ENCODE measurements at places on chromosomes 4 and X.
A peak's percentile ranks its signal among the peaks of the same experiment; 100 is the strongest.

DNA sequence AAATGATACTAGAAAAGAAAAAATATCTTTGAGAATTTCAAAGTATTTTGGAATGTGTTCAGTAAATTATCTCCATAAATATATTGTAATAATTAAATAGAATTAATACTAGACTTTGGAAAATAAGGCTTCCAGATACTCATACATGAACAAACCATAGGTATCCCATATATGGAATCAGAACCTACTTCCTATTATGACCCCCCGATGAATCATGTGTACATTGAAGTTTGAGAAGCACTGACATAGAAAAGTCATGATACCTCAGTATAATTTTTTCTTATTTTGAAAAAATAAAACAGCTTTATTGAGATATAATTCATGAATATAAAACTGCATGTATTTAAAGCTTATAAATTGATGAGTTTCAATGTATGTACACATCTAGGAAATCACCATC lies 27.2 kb upstream of the SMARCA5 start:
- DNase-seq, result no peak

DNA sequence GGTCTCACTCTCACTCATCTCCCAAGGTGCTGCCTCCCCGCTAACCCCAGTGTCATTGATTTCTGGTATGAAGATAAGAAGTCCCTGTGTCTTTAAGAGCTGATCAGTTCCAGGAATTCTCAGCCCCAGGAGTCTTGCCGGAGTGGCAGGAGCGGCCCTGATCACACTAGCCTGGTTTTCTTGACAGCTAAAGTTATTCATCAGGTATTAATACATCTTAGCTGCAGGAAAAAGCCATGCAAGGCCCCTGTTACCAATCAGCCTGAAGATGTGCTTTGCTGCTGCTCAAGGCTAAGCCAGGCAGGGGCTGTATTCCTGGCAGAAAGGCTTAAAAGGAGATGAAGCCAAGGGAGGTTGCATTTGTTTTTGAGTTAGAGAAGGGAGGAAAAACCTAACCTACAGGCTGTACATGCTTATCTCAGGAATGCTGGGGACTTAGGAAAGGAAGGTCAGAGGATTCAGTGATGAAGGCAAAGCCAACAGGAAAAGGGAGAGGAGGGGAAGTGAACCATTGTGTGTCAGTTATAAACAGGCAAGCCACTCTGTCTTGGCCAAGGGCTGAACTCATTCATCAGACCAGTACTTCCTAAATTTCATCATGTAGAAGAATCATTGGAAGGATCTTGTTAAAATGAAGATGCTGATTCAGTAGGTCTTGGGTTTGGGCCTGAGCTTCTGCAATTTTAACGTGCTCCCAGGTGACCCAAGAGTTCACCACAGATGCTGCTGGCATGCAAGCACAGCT lies 8.6 kb downstream of the SRPX start:
- DNase-seq, result no peak

- no peak for DNase-seq
These were observed 137.6 kb upstream of the KLF3 start for GRCh38 chr4:38526412-38526811.

- no peak for DNase-seq
These were observed 507 bp downstream of the LIN54 start for GRCh38 chr4:83010111-83010521.

GRCh38 chrX:17913801-17914200 lies 52.7 kb upstream of the RAI2 start:
- no peak for DNase-seq

GRCh38 chr4:60368986-60369385 lies 831.1 kb upstream of the ADGRL3 start:
- no peak for DNase-seq

- DNase-seq, result no peak
These were observed 347.4 kb upstream of the FGF13 start for GRCh38 chrX:139058831-139059495.

DNA sequence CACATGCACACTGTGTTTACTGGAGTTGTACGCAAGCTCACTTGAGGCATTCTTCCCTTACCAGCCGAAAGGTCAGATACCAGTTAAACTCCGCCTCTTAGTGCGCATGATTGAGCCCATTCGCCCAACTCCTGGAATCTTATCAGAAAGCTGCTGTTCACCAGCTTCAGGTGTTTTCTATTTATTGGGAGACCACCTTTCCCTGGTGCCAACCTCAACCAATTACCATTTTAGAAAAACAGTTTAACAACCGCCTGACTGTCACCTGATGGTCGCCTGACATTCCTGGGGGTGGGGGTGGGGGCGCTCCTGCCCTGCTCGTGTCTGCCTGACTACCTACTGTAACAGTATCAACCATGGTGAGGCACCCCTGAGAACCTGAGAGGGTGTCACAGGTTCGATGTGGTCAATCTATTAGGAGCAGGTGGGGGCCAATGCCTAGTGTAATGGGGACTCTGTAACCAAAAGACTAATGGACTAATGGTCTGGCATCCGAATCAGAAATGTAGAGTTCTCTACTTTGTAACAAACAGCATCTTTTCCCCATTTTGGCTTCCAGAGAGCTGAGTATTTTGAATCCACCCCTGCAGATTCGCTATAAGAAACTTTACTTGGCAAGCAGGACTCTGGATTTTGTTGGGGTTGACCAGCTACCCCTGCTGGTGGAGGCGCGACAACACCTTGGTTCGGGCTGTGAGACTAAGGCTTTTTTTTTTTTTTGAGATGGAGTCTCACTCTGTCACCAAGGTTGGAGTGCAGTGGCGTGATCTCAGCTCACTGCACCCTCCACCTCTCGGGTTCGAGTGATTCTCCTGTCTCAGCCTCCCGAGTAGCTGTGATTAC lies 58.2 kb upstream of the ZNF157 start:
- DNase-seq, result no peak

- no peak for DNase-seq
These were observed 29.7 kb downstream of the EIF4E start for GRCh38 chr4:98899277-98899676.

DNA sequence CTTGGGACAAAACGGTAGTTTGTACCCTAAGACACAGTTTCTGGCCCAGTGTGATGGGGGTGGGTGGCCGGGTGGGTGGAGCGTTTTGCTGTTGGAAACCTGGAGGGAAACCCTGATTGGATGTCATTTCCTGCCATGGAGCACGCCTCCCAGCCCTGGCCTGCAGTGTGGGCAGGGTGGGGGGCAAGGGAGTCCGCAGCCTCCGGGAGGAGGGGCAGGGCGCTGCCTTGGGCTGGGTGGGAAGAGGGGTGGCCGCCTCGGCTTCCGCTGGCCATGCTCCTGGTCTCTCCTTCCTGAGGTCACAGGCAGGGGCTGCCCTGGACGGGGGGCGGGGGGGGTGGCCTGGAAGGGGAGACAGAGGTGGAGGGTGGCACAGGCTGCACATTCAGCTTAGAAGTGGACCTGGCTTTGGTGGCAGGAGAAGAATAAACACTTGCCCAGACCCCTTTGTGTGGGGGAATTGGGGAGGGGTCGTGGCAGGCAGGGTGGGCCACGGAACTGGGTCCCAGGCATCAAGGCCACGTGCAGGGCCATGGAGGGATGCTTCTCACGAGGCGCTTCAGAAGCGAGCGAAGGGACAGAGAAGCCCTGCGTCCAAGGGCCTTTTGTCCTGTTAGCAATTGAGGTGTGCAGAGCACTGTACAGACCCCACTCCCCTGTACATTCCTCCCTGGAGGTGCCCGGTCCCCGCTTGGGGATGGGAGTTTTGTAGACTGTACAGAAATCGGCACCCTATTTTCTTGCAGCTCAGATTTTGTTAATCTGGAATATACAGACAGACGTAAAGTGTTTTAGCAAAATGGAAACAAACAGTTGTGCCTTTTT lies 6.2 kb downstream of the NAT8L start:
- DNase-seq, result no peak

- DNase-seq, result no peak
These were observed 9.7 kb downstream of the SMPX start for GRCh38 chrX:21748235-21748634.

GRCh38 chr4:13348216-13348615 lies 135.9 kb downstream of the RAB28 start:
- DNase-seq, result no peak

DNA sequence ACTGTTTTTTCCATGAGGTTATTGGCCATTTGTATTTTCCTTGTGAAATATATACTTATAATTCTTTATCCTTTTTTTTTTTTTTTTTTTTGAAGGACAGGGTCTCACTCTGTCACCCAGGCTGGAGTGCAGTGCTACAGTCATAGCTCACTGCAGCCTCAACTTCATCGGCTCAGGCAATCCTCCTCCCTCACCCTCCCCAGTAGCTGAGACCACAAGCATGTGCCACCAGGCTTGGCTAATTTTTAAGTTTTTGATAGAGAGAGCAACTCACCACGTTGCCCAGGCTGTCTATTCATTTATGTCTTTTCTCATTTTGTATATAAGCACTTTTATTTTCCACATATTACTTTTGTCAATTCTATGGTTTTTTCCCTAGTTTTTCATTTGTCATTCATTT lies 16.8 kb downstream of the RBPJ start:
- DNase-seq, result no peak

DNA sequence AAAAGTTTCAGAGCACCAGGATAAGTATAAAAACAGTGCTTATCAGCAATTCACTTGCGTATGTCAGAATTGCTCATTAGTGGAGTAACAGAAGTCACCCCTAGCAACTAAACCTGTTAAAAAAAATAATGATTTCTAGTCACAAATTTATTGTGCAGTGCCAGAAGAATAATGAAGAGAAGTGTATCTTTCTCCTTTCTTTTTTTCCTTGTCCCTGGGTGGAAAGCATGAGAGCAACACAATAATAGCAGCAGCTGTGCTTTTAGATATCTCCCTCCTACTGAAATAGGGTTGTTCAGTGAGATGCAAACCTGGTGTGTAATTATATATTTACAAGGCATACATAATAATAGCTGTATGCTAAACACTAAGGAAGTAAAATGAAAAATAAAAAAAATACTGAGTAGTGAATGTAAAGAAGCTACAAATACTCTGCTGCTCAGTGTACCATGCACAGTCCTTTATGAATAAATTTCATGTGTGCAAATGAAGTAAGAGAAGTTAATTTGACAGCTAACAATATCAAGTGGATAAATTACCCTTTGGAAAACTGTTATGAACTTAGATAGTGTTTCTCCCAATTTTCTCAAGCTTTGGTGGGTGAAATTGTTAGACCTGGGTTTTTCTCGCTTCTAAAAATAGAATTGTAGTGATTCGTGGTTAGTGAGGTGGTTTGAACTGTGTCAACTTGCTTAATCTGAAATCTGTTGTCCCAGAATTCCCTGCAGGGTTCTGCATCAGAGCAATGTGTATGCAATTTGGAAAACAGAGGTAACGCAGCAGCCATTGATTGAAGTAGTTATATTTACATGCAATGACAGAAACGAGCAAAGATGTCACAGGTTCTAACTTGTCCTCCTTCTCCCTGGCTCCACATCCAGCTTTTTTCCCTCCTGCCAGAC lies 125.7 kb upstream of the NDST3 start:
- DNase-seq, result no peak

DNA sequence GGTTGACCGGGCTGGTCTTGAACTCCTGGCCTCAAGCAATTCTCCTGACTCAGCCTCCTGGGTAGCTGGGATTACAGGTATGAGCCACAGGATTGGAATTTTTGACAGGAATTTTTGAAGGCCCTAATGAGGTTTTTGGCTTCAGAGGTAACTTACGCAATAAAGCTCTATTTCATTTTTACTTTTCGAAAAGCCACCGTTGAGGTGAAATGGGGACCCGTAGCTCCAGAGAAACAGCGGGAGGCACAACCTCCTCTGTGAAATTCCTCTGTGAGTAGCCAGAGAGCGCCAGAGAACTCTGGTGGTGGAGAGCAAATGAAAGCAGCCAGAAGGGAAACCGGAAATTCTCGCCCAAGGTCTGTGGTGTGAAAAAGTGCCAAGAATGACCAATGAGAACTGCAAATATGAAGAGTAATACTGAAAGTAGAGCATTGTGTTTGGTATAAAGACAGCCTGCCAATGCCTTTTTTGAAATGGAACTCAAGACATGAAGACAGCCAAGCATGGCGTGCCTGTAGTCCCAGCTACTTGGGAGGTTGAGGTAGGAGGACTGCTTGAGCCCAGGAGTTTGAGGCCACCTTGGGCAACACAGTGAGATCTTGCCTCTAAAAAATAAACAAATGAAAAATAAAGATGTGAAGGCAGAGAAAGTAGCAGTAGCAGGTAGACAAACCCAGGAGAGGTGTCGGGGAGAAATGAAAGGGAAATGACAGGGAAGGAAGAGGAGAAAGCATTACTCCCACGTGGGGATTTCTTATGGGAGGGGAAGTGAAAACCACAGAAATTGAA lies 33.0 kb upstream of the TMEM131L start:
- DNase-seq, result peak; percentile 65

GRCh38 chrX:40573763-40574162 lies 7.0 kb upstream of the ATP6AP2 start:
- DNase-seq, result no peak

DNA sequence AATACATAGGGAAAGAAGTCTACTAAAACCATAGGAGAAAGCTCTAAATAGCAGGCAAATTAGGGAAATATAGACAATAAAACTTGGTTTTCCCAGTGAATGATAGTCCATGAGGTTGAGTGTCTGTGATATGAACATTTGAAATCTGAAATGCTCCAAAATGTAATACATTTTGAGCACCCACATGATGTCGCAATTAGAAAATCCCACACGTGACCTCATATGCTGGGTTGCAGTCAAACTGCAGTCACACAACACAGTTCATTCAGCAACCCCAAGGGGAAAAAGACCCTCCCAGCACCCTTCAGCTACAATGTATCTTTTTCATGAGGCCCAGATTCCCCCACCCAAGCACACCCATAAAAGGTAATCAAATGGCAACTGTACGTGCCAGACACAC lies 155.6 kb downstream of the BTC start:
- no peak for DNase-seq

DNA sequence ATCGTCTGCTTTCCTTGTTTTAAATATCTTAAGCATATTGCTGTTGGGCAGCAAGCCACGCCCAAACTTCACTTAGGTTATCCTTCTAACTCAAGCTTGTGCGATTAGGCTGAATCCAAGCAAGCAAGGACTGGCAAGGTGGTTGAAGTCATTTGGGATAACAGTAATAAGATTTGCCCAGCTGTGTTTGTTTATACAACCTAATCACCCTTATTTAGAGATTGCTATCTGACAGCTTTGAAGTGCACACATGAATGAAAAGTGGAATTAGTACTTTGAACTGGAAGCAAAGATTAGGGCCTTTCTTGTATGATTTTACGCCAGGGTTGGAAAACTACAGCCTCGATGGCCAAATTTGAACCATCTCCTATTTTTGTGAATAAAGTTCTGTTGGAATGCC lies 182.1 kb downstream of the ASB9 start:
- no peak for DNase-seq

- no peak for DNase-seq
These were observed 12.3 kb upstream of the SCRG1 start for GRCh38 chr4:173411106-173411693.

GRCh38 chrX:18883961-18884765 lies 99.8 kb downstream of the PHKA2 start:
- no peak for DNase-seq

- DNase-seq, result no peak
These were observed 83.6 kb downstream of the CRMP1 start for GRCh38 chr4:5809216-5809776.

GRCh38 chr4:23856630-23857029 lies 33.2 kb downstream of the PPARGC1A start:
- no peak for DNase-seq

- no peak for DNase-seq
These were observed 195.9 kb downstream of the SHOX start for GRCh38 chrX:826448-826847.

All from GM18507 (cell line).